Thymus (tissue), 14 donors: ENCODE measurements at places on chromosomes 3 and 15. TPM values are rescaled to one million over a fixed set of nuclear protein-coding genes. Genes with fewer than 3 reads are reported as not detected.

HTR3D gene
- not detected for total RNA-seq

OR4F15 gene
- total RNA-seq: not detected

TTLL13 gene
- total RNA-seq: 0.14 TPM

EXD1 gene
- 0.09 TPM for total RNA-seq

KNL1 gene
- total RNA-seq: 25.8 TPM

ARHGEF26 gene
- 1.3 TPM for total RNA-seq

CPOX gene
- total RNA-seq: 17.2 TPM

HACL1 gene
- total RNA-seq: 22.4 TPM

GRCh38 chr3:73144276-73144675 lies 82.8 kb downstream of the EBLN2 start:
- DNase-seq: no peak

GRCh38 chr15:39041979-39042495 lies 477.4 kb upstream of the RASGRP1 start:
- no peak for DNase-seq

GRCh38 chr3:4588466-4588865 lies 95.3 kb downstream of the ITPR1 start:
- no peak for DNase-seq

DNA sequence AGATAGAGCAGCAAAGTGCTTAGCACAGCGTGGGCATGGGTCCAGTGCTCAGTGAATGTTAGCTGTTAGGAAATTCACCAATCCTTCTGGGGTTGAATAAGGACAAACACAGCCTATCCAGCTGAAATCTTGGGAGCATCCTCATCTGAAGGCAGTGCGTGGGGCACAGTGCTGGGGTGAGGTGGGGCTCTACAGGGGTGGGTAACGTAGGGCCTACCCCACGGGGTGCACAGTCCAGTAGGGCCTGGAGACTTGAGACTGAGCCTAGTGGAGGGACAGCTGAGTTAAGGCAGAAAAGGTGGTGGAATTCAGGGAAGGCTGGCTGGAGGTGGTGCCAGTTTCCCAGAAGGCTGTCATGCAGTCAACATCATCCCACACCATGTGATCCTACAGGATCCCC lies 73.0 kb downstream of the ISG20 start:
- DNase-seq: no peak

GRCh38 chr3:123540285-123540684 lies 44.6 kb downstream of the HACD2 start:
- DNase-seq: no peak

DNA sequence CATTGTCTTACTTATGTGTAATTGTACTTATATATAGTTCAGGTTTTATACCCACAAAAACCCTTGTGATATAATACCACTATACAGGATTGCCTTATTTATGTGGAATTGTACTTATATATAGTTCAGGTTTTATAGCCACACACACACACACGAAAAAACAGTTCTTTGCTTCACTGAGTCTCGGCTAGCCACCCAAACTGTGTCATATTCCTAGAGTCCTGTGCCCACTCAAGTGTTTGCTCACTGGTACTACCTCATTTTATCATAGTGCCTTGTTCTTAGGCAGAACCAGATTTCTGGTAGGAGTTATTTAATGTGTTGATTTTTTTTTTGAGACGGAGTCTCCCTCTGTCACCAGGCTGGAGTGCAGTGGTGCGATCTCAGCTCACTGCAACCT lies 12.5 kb downstream of the RASA2 start:
- DNase-seq: no peak

- no peak for DNase-seq
These were observed 17.5 kb upstream of the GOLGA8J start for GRCh38 chr15:30065025-30065801.

DNA sequence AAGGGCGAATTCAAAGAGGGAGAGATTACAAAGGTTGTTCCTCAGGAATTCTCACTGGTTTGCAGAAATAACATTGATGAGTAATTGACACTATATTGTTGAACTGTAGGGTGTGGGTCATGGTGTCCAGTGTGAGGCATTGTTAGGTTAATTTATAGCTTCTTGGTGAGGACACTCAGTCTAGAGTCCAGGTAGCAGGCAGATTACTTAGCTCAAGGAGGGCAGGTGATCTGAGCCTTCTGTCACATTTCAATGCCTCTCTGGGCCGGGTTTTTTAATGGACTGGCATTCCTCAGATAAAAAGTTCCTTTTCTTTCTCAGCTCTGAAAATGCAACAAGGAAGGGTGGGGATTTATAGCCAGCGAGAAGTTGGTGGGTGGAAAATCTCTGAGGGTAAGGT lies 194.2 kb upstream of the PROK2 start:
- DNase-seq: no peak

GRCh38 chr3:159171333-159171732 lies 369.5 kb downstream of the MFSD1 start:
- no peak for DNase-seq

DNA sequence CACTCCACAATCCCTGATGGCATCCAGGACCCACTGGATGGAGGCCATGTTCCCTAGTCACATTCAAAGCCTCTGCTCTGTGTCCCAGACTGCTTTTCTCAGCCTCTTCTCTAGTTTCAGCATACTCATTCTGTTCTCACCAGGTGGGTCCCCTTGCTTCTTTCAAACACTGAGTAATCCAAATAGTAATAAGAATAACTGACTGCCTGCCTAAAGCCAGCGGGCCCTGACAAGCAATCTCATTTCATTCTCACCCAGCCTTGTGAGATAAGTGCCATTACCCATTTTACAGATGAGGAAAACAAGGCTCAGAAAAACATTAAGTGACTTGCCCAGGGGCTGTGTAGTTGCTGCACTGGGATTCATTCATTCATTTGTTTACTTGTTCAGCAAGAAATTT lies 25.4 kb downstream of the MAPKAPK3 start:
- DNase-seq: no peak

GRCh38 chr3:195186041-195186709 lies 84.8 kb downstream of the XXYLT1 start:
- DNase-seq: peak; percentile 53

DNA sequence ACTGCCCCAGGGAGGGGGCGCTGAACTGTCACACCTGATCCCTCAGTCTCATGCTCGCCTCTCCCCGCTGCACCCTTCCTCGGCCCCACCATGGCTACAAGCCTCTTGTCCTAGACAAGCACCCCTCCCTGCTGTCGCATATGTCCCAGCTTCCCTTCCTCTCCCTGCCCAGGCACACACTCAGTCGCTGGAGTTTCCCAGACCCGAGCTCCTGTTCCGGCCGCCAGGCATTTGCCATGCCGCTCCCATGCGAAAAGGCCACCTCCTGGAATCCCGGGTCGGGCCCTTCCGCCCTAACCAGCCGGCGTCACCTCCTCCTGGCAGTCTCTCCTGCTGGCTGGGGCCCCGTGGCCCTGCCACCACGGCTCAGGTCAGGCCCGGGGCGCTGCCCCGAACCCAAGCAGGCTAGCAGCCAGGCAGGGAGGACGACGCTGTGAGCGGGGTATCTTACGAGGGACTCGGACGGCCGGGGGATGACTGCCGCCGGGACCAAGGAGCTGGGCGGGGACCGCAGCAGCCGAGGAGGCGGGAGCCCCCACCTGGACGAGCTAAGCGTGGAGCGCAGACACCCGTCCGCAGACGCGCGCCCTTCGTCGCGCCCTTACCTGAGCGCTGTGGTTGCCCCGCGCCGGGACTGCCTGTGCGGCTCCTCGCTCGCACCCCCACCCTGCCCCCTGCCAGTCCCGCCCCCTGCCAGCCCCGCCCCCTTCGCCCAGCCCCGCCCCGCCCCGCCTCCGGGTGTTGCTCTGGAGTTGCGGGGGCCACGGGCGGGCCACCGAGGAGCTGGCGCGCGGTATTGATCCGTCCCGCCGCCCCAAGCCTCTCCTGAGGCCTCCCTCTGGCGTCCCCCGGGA lies at the start of gene ALS2CL:
ALS2CL (minus strand) TSS at position 642 of the 854 bp plus-strand sequence. CDS start 4,239 bp downstream, outside the sequence.
- no peak for DNase-seq

DNA sequence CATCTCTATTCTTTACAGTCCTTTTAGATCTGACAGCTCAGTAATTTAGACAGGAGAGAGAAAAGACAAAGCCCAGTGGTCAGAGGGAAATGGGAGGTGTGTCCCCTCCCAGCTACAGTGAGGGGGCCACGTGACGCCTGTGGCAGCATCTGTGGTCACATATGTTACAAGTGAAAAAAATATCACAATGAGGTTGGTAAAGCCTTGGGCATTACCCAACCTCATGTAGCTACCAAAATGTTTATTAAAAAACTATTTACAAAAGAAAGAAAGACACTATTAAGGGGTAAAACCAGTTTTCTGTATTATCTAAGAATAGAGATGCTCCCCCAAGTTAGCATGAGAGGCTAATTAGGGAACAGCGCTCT lies 42.9 kb upstream of the PLCL2 start:
- DNase-seq: no peak

GRCh38 chr3:141326123-141326522 lies 42.2 kb upstream of the ZBTB38 start:
- DNase-seq: no peak

GRCh38 chr15:90884719-90885431 lies 571 bp downstream of the FES start:
- no peak for DNase-seq

DNA sequence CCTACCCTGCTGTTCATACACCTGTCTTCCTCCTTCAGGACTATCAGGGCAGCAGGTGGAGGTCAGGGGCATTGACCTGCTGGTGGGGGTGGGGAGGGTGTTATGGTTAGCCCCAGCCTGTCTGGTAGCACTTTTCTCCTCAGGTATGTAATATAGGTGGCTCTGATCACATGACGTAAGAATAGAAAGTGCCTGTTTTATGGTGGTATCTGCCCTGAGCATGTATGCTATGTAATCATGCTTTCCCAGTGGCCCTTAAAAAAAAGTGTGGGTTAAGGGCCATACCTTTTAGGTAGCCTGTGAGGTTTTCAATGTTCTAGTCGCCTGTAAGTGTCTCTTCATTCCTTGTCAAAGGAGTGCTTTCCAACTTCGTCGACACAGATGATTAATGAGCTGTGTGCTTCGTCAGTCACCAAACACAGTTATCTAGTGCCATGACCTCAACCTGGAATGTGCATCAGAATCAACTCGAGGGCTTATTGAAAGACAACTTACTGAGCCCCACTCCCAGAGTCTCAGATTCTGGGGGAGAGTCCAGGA lies 86.3 kb downstream of the KLHL25 start:
- no peak for DNase-seq

DNA sequence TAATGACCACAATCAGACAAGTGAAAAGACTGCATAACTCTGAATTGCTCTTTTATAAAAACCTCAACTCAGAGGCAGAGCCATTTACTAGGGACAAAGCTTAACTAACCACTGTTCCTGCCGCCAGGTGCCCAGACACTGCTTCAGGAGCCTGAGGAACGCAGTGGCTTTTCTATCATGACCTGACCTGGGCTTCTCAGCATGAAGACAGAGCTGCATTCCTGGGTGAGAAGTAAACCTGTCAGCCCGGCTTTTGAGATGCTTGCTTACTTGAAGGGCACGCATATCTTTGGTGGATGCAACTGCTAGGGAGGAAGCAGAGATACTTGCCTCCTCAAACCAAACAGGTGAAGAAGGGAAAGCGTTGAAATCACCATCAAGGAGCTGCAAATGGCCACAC lies 7.9 kb downstream of the LRRC31 start:
- no peak for DNase-seq

- DNase-seq: no peak
These were observed 81.3 kb upstream of the ABI3BP start for GRCh38 chr3:101074518-101074917.

GRCh38 chr3:175274056-175274455 lies 414.9 kb downstream of the NAALADL2 start:
- DNase-seq: no peak

DNA sequence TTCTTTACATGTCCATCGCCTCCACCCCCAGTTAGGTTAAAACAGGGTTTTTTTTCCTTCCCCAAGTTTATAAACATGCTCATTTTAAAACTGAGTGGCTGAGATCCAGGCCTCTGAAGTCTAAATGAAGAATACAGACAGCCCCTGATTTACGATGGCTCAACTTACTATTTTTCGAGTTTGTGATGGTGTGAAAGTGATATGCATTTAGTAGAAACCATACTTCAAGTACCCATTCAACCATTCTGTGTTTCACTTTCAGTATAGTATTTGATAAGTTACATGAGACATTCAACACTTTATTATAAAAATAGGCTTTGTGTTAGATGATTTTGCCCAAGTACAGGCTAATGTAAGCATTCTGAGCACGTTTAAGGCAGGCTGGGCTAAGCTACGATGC lies 30.5 kb upstream of the GNB5 start:
- no peak for DNase-seq

- no peak for DNase-seq
These were observed 130.8 kb downstream of the NEO1 start for GRCh38 chr15:73183071-73183470.

GRCh38 chr15:77628010-77628409 lies 4.7 kb downstream of the LINGO1 start:
- no peak for DNase-seq
